ENCODE measurements at places on chromosomes 13 and 19.

DNA sequence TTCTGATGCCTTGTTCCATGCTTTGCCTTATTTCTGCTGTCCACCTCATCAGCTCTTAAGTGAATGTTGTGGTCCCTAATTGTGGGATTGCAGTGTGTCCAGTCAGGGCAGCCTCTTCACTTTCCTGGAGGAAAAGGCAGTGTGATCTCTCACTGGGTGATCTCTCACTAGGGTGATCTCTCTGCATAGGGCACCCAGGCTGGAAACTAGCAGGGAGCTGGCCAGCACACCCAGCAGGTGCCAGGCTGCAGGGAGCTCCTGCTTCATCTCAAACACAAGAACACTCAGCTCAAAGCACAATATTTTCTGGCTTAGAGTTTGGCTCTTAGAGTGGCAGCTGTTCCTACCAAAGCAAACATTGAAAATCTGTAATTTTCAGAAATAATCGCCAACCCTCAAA, 36.5 kb upstream of the TSHZ3 start:
- DNase-seq, result no peak

DNA sequence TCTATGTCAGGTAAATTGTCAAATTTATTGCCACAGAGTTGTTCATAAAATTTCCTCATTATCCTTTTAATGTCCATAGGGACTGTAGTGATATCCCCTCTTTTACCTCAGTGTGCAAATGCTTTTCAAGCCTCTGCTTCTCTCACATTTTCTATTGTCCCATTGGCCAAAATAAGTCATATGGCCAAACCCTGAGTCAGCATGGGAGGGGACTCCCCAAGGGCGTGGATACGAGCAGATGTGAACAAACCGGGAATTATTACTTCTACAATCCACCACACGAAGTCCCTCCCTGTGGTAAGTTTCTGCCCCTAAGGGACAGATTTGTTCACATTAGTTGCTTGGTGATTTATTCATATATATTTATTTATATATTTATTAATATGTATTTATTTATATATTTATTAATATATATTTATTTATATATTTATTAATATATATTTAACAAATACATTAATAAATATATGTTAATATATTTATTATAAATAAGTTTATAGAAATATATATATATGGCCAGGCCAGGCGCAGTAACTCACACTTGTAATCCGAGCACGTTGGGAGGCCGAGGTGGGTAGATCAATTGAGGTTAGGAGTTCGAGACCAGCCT, 20.1 kb upstream of the CAMSAP3 start:
- DNase-seq, result no peak

GRCh38 chr13:62129000-62129551, 713.4 kb upstream of the PCDH20 start:
- no peak for DNase-seq

- no peak for DNase-seq
Observed at GRCh38 chr13:44017756-44018309, 138.1 kb downstream of the LACC1 start.

DNA sequence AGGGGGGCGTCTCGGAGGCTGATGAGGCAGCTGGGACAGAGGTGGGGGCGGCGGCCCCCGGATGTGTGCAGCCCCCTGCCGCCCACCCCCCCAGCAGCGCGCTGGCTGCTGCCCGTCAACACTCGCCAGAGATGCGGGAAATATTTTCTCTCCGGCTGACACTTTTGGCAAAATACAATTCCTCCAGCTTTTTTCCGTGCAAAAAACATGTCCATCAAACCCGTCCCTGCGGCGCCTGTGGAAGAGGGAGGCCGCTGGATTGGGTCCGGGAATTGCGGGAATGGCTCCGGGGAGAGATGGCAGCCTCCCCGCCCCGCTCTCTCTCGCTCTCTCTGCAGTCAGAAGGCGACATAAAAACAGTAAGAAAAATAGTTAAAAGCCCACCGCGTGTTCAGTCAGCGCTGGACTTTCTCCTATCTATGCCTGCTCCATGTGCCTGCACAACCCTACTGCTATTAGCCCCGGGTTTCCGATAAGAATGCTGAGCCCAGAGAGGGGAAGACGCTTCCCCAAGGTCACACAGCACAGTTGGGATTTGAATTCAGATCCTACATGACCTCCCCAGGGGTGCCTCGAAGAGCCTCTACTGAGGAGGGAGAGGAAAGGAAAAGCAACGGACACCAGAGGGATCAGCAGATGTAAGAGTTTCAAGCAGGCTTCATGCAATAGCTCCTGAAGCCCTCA, 23.2 kb downstream of the ZNRF4 start:
- DNase-seq, result no peak

- DNase-seq, result no peak
Observed at GRCh38 chr13:90732049-90732448, 615.4 kb upstream of the MIR17HG start.

- DNase-seq, result no peak
Observed at GRCh38 chr13:95145587-95145986, 155.7 kb downstream of the ABCC4 start.

- DNase-seq, result no peak
Observed at GRCh38 chr19:14655726-14656125, 18.9 kb downstream of the ADGRE3 start.

GRCh38 chr13:94318418-94318817, 161.1 kb downstream of the DCT start:
- no peak for DNase-seq

DNA sequence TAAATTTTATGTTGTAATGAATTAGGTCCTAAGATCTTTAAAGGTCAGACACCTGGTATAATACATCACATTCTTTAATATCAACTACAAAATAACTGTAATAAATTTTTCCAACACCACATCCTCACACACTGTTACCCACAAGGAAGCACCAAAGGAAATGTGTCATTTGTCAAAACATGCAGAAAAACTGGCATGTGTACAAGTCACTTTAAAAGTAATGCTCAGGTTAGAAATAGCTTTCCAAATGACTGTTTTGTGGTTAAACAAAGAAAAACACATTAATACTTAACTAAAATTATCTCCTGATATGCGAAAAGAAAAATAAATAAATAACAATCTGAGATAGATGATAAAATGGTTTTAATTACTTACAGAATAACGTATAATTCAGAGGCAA, 74.7 kb downstream of the MZT1 start:
- DNase-seq, result no peak

- DNase-seq, result no peak
Observed at GRCh38 chr13:23644527-23645138, 74.4 kb downstream of the TNFRSF19 start.

- DNase-seq, result no peak
Observed at GRCh38 chr19:15669440-15669839, 3.4 kb upstream of the CYP4F12 start.

GRCh38 chr19:40177286-40178070, 13.7 kb upstream of the MAP3K10 start:
- no peak for DNase-seq

- no peak for DNase-seq
Observed at GRCh38 chr13:84192125-84192524, 309.9 kb upstream of the SLITRK1 start.

- no peak for DNase-seq
Observed at GRCh38 chr13:61477619-61478018, 62.0 kb upstream of the PCDH20 start.

- DNase-seq, result no peak
Observed at GRCh38 chr19:10718205-10719196, 622 bp downstream of the DNM2 start.

GRCh38 chr19:6679139-6679538, 9.2 kb upstream of the TNFSF14 start:
- no peak for DNase-seq

DNA sequence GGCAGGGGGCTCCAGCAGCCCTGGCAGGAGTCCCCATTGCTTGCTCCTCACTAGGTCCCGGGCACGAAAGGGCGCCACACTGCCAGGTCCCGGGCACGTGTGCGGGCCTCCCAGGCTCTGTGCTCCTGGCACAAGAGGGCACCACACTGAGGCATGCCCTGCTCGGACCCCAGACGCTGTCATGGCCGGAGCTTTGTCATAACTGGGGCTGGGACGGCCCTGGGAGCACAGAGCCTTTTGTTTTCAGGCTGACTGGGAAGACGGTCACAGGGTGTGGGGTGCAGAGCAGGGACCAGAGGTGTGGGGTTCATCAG, 7.4 kb downstream of the BSG start:
- no peak for DNase-seq

DNA sequence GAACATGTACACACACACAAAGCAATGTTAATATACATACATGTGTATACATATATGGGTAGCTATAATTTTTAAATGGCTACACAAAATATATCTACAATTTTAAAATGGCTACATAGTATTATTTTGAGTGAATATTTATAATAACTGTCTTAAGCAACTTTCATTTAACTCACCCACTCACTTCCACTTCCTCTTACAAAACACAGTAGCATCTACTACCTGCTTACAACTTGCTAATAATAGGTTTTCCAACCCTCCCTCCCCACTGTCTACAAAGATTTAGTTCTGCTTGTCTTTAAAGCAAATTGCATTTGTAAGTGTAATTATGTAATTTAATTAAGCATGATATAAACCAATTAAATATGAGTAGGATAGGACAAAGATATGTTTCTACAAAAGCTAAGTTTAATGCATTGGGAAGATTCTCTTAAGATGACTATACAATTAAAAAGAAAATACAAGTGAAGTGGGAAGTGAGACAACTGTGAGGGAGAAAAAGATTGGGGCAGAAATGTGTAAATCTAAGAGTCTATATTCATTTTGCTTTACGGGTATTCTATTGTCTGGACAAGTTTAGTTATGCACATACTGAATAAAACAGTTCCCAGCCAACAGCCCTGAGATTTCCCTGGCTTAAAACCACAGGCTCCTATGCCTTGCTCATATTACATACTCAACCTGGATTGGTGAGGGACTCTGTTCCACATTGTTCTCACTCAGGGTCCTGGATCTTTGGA, 583.1 kb downstream of the EFNB2 start:
- DNase-seq, result no peak

DNA sequence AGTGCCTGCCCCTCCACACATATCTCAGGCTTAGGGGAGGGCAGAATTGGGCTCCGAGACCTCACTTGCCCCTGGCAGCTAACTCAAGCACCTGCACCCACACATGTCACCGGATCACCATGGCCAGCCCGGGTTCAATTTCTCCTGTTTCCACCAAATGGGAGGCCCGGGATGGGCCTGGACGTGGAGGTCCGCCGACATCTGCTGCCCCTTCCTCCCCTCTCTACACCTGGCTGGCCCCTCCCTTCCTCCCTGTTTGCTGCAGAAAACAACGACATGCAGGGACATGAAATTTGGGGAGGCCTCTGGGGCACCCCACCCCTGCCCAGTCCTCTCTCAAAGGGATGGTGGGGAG, 1.3 kb downstream of the PRKD2 start:
- DNase-seq, result no peak

DNA sequence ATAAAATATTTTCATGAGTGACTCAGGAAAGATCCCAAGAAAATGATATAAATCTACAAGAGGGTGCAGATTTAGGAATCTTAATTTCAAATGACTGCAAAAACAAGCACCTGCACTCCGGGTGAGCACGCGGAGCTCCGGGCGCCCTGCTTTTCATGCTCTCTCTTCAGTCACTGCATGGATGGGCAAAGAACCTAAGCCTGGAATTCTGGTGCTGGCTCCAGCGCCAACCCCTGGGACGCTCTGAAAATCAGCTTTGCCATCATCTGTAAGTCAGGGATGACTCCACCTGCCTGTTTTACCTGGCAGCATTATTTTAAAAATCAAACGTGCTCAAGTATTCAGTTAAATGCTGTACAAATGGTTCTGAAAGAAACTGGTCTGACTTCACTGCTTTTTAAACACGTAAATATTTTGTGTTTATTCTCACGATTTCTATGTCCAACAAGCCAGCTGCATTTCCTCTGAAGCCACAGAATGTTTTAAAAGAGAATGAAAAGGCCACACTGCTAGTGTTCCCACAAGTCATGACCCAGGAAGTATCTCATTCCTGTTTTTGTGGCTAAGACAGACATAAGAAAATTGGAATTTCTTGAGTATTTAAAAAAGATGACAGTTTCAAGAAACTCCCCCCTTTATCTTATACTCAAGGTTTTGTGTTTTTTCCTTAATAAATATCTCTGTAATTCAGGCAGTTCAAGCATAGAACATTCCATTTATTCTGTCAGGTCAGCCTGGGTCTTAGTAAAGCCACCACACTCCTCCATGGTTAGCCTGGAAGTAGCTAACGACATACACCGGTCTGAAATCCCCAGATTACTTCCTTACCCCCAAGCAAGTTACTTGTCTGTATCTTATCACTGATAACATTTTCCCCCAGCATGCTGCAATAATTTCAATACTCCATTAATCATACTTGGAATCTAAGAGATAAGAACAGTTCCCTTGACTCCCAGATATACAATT, 81.1 kb downstream of the COL4A1 start:
- DNase-seq, result peak; percentile 62

GRCh38 chr19:41114132-41114531, at the start of gene CYP2F1:
CYP2F1 (plus strand) TSS chr19:41114432; CDS start chr19:41116189, 1,757 bp downstream.
- DNase-seq, result no peak

DNA sequence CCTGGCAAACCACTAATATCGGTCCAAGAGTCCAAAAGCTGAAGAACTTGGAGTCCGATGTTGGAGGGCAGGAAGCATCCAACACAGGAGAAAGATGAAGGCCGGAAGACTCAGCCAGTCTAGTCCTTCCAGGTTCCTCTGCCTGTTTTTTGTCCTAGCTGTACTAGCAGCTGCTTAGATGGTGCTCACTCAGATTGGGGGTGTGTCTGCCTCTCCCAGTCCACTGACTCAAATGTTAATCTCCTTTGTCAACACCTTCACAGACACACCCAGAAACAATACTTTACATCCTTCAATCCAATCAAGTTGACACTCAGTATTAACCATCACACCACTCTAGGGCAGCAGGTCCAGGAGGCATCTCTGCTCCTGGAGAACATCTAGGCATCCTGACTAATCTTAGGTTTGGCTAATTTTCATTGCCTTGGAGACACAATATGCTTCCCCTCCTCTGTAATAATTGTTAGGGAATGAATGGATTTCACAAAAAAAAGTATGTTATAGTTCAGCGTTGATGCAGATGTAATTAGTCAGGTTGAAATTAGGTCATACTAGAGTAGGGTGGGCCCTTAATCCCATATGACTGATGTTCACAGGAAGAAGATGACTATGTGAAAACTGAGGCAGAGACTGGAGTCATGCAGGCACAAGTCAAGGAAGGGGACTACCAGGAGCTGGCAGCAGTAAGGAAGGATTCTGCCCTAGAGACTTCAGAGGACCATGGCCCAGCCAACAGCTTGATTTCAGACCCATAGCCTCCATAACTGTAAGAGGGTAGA, 183.4 kb downstream of the RBM26 start:
- DNase-seq, result no peak
